ENCODE measurements at places on chromosomes 3 and 15.

DNA sequence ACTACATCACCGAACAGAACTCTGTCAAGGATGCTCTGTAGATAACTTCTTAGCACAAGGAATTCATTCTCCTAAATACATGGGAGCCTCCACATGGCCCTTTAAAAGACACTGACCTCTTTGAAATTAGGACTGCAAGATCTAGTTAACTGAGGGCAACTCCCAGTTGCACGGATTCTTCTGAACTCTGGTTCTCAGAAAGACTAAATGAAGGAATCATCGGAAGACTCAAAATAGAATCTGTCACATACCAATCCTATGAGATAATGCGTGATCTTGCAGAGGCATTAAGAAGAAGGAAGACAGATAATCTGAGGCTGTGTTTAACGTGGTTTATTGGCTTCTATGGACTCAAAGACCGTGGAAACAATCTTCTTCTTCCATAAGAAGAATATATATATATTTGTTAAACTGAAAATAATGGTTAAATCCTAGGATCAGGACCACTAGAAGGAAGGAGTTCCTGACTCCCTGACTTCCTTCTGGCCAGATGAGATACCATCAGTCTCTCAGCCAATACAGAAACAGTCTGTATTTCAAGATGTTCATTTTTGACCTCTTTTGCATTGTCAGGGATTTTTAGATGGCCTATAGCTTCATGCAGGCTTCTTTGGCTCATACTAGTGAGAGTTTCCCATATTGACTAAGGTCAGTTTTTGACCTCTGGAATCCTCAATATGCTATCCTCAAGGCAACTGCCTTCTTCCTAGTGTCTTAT is 33.9 kb upstream of the TBC1D23 start:
- no peak for DNase-seq

GRCh38 chr3:30399394-30400181 is 206.8 kb upstream of the TGFBR2 start:
- DNase-seq: no peak

- DNase-seq: no peak
These were observed 8.6 kb downstream of the CEP63 start for GRCh38 chr3:134494495-134494894.

GRCh38 chr3:129936757-129937156 is 37.8 kb upstream of the TRH start:
- DNase-seq: no peak

DNA sequence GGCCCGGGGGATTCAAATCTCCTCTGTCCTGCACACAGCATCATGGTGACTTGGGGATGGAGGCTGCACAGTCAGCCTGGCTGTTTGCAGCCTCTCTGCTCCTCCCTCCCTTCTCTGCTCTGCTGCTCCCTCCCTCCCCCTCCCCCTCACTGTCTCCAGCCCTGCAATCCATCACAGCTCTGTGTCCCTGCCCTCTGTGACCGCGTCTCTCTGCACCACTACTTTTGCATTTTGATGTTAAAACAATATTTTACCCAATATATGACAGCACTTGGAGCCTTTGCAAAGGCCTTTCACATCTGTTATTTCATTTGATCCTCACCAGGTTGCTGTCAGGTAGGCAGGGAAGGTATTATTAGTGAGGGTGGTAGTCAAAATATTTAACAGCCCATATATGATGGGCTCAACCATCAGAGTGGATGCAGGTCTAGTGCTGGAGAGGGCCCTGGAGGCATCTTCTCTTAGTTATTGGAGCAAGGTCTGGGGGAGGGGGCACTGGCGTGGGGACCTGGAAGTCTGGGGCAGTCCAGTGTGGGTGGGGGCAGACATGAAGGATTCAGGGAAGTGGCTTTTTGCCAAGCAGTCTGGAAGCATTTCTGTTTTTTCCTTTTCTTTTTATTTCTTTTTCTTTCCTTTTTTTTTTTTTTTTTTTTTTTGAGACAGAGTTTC is 16.3 kb upstream of the VPS8 start:
- no peak for DNase-seq

DNA sequence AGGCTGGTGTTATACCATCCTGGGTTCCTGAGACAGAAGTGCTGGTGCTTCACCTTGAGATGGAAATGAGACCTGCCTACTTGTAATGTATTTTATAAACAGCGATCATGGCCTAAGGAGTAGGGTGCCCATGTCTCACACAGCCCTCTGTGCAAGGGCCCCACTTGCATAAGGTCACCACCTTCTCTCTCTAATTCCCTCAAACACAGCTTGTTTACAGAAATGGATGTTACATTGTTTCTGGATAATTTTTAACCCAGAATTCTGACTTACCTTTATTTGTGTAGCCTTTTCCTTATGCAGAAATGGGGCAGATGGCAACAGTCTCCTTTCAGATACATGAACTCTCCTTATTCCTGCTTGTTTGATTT is 95.1 kb upstream of the UMPS start:
- DNase-seq: no peak

DNA sequence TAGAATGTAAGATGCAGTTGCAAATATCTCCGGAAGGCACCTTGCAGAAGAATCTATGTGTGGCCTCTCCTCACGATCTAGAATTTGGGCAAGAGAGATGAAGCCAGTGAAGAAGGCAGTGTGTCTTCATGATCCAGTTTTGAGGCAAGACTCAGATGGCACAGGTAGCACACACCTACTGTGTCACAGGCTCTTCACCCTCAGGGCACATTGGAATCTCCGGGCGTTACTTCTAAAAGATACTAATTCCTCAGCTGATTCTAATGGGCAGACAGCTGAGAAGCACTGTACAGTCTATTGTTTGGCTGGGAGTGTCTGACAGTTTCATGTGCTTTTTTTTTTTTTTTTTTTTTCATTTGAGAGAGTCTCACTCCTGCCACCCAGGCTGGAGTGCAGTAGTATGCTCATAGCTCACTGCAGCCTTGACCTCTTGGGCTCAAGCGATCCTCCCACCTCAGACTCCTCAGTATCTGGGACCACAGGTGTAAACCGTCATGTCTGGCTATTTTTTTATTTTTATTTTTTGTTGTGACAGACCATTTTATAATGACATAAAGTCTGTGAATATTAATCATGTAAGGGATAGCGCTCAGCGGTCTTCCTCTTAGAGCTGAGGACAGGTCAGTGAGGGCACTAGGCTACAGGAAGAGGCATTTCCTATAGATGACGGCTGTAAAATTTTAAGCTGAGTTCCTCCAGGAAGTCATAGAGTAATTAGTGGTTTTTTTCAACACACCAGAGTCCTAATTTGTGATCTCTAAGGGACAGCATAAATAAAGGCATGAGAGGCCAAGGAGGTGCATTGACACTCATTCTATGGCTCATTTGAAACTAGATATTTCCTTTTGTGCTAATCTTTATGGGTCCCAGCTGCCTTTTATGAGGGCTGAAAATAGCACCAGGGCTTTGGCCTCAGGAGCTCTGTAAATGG is 4.0 kb downstream of the C3orf52 start:
- no peak for DNase-seq

DNA sequence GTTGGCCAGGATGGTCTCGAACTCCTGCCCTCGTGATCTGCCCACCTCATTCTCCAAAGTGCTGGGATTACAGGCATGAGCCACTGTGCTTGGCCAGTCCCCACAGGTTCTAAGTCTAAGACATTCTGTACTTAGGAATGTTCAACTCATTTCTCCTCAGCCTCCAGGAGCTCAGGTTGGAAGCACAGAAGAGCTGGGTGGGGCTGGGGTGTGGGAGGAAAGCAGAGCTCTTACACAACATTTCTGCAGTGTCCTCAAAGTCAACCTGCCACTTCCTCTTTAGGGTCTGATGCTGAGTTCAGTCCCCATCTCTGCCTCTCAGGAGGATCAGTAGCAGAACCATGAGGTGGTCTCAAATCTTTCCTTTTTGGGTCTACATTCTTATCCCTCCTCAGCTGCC is 75.5 kb downstream of the MRPL46 start:
- no peak for DNase-seq

All from stimulated activated CD8-positive, alpha-beta memory T cell treated with anti-CD3 and anti-CD28 coated beads, Interleukin-15, amount 100 ng/mL, for 48 hours (primary cell).